Left colon (tissue), 2 donors: ENCODE measurements at places on chromosomes 2 and 18.
A peak's percentile ranks its signal among the peaks of the same experiment; 100 is the strongest.

GRCh38 chr2:39737661-39738060 lies 41.4 kb downstream of the THUMPD2 start:
- DNase-seq: no peak

GRCh38 chr2:177010861-177011260 lies 201.7 kb upstream of the HNRNPA3 start:
- no peak for DNase-seq

GRCh38 chr2:232863996-232864395 lies 6.1 kb upstream of the SNORC start:
- DNase-seq: no peak

DNA sequence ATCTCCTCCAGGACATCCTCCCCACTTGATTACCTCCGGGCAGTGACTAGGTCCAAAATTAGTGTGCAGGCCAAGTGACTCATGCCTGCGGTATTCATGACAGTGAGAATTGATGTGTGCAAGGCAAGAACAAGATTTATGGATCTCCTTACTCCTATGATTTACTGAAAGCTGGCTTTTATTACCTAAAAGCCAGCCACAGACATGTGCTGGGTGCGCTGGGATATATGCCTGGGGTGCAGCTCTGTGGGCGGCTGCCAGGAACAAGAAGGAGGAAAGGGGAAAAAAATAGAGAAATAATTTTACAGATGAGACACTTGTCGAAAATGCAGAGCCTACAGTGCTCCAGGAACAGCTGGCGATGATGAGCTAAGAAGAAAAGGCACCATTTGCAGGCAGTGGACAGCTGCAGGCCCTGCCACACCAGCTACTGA lies 359.3 kb downstream of the CMPK2 start:
- DNase-seq: no peak

GRCh38 chr2:237434866-237435311 lies 20.9 kb upstream of the COL6A3 start:
- peak; percentile 40 for DNase-seq

GRCh38 chr2:148552675-148553331 lies 91.7 kb upstream of the EPC2 start:
- no peak for DNase-seq

DNA sequence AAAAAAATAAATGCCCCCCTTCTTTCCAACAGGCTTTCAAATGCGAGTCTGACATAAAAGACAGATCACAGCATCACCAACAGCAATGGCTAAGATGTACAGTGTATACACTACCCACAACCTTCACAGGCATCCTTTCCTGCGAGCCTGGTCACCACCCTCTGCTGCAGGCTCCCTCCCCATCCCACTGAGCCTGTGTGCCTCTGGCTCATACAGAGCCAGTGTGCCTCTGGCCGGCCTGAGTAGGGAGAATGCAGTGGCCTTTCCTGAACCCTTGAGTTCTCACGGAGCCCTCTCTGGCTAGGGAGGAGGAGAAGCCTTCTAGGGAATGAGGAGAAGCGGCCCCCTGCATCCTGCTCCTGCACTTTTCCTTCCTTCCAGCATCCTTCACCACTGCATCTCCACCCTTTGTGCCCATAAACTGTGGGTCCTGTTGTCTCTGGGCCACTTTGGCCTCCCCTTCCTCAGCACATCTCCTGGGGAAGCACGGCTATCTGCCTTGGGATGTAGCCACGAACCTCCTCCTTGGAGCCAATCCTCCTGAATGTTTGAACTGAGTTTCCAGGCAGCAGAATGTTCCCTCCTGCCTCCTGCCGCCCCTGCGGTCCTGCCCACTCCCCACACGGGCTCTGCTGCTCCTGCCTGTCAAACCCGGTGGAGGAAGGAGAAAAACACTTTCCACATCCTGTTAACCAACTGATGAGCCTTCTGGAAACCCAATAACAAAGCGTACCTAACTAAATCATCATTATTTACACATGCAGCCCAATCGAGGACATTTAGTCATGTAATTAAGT lies 22.5 kb downstream of the GYPC start:
- DNase-seq: no peak

DNA sequence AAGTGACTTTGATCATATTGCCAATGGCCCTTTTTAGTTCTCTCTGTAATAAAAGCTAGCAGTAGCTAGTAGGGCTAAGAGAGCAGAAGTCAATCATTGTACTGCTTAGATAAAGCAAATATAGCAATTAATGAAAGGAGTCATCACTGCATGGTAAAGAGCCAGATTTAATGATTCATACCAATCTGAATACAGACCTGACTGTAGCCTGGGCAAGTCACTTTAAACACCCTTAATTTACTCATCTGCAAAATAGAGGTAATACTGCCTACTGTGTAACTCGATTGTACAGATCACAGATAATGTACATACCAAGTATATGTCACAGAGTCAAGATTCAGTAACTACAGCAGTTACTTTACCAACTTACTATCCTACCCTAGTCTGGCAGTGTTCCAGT lies 63.6 kb downstream of the ASXL2 start:
- no peak for DNase-seq

DNA sequence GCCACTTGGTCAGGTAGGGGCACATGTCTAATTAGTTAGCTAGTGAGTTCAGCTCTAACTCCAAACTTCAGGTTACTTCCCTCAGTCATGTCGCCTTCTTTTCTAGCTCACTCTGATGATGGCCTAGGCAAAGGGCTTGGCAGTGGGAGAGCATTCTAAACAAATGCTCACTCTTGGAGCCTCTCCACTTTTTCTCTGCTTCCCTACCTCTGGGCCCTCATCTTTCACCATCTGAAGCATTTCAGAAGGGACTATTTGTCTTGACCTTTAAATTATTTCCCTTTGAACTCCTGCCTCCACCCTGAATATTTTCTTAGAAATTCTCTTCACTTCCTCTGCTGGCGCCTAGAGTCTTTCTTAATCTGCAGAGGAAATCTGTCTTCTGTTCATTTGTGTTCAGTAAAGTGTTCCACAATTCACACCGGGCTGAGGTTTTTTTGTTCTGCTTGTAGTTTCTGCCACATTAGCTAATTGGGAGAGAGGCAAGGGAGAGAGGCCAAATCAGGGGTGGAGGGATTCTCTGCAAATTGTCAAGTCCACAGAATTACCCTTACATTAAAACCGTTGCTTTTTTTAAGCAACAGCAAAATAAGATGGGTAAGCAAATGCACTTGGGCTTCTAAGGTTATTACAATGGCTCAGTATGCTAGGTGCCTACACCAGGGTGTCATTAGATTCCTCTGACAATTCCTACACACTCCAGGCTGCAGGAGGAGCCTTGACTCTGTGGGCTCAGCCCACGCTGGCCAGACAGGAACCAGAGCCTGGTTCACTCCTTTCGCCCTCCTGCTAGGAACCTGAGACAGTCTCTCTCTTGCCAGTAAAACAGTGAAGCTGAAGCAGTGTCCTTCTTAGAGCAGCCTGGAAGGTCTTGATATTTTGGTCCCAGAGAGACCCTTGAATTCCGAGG lies 5.5 kb downstream of the MSGN1 start:
- no peak for DNase-seq

GRCh38 chr18:76483780-76484179 lies 11.3 kb downstream of the ZNF516 start:
- DNase-seq: no peak

DNA sequence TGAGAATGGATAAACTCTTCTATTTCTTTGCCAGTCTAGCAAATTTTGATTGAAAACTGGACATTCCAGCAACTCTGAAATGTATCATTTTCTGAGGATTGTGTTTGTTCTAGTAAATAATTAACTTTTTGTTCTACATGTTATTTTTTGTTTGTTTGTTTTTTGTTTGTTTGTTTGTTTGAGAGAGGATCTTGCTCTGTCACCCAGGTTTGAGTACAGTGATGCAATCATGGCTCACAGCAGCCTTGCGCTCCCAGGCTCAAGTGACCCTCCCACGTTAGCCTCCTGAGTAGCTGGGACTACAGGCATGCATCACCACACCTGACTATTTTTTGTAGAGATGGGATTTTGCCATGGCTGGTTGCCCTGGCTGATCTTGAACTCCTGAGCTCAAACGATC lies 65.2 kb upstream of the BARD1 start:
- no peak for DNase-seq

- no peak for DNase-seq
Observed at GRCh38 chr2:181805228-181806038, 86.1 kb upstream of the ITPRID2 start.

DNA sequence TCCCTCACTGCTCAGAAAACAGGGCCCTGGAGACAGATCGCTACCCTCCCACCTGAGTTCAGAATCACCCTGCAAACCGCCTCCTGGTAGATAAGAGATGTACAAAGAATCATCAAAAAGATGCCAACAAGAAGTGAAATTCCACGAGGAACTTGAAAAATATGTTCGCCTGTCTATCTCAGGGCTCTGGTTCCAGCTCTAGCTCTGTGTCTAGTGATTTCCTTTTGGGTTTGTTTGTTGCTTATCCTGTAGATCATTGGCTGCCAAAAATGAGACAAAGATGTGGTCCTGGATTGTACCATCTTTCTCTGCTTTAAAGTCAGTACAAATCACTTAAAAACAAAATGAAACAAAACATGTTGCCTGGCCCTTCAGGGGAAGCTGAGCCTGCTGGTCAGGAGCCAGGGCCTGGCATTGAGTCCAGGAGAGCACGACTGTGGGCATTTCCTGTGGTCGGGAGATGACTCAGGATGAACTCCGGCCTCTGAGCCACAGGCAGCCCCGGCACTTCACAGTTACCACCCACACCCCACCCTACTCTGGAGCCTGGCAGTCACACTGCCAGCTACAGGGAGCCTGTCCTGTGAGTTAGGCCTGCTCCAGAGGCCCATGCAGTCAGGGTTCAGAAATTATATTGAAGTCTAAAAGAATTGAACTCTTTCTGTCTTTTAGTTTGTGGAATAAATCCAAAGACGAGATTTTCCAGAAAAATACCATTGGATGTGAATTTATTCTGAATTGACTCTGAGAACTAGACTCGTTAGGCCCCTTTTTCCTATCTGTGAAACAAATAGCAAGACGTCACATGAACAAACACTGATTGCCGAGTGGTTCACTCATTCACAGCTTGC lies 8.0 kb upstream of the ITGB6 start:
- peak; percentile 83 for DNase-seq

GRCh38 chr2:37417321-37417720 lies 72.9 kb downstream of the QPCT start:
- no peak for DNase-seq

- DNase-seq: no peak
Observed at GRCh38 chr18:45417392-45417791, 197.9 kb upstream of the SLC14A2 start.

DNA sequence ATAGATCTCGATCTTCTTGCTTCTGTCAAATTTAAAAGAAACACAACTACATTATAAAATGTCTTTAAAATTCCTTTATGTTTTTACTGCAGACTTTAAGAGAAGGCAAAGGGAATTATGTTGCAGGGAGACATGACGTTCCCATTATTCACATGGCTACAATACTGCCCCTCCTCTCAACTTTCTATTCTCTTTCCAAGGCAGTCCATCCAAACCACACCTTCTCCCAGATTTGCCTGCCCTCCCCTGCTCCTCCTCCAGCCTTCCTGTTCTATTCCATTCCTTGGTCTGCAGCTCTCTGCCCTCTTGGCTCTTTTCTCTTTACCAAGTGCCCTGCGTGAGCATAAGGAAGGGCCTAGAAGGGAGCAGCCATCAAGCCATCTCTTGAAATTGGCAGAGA lies 61.3 kb downstream of the NABP1 start:
- no peak for DNase-seq

DNA sequence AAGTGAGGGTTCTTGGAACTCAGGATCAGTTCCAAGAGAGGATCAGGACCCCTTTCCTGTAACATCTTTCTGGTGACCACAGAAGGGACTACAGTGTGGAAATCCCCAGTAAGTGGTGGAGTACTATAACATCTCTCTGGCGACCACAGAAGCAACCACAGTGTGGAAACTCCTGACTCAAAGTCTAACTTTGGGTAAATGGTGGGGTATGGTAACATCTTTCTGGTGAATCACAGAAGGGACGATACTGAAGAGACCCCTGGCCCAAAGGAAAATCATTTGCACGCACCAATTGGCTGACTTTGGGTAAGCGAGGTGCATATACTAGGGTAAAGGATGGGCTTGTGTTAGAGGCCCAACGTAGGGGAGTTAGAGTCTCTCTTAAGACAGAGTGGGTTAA lies 56.3 kb upstream of the GULP1 start:
- DNase-seq: no peak

DNA sequence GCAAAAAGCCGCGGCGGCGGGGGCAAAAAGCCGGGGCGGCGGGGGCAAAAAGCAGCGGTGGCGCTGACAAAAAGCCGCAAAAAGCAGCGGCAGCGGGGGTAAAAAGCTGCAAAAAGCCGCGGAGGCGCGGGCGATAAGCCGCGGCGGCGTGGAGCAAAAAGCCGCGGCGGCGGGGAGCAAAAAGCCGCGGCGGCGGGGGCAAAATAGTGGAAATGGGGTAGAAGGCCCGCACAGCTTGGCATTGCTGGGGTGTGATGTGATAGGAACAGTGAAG lies 450.1 kb downstream of the ANKRD30B start:
- no peak for DNase-seq

GRCh38 chr2:237980751-237981150 lies 13.9 kb downstream of the UBE2F start:
- DNase-seq: no peak

DNA sequence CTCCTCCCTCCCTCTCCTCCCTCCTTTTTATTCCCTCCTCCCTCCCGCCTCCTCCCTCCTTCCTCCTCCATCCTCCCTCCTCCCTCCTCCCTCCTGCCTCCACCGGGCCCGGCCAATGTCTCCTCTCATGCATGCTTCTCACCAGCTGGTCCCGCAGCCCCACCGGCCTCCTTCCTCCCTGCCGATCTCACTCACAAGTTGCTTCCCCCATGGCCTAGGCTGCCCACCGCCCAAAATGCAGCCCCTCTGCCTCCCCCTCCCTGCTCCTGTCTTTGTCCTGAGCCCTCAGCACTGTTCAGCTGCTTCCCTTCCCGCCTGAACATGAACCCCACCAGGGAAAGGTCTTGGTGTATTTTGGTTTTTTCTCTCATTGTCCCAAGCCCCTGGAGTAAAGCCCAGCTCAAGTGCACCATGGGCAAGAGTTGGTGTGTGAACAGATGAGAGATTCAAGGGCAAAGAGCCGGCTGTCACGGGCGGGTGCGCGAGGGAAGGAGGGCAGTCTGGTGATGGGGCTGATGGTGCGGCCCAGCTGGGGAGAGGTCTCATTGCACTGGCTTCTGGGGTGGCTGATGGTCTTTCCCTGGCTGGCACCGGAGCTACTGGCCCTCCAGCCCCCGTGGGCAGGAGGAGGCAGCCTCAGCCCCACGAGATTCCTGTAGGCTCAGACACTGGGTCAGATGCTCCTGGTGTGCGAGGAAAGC lies 117.6 kb downstream of the TWIST2 start:
- DNase-seq: no peak

- no peak for DNase-seq
Observed at GRCh38 chr2:107466984-107467773, 359.5 kb upstream of the RGPD4 start.

GRCh38 chr2:240462073-240462706 lies 26.7 kb downstream of the GPC1 start:
- DNase-seq: peak; percentile 20

GRCh38 chr2:137179542-137179941 lies 414.2 kb downstream of the THSD7B start:
- no peak for DNase-seq
